ENCODE measurements at places on chromosomes 12 and 14. TPM values are rescaled to one million over a fixed set of nuclear protein-coding genes. Genes with fewer than 3 reads are reported as not detected.

DNA sequence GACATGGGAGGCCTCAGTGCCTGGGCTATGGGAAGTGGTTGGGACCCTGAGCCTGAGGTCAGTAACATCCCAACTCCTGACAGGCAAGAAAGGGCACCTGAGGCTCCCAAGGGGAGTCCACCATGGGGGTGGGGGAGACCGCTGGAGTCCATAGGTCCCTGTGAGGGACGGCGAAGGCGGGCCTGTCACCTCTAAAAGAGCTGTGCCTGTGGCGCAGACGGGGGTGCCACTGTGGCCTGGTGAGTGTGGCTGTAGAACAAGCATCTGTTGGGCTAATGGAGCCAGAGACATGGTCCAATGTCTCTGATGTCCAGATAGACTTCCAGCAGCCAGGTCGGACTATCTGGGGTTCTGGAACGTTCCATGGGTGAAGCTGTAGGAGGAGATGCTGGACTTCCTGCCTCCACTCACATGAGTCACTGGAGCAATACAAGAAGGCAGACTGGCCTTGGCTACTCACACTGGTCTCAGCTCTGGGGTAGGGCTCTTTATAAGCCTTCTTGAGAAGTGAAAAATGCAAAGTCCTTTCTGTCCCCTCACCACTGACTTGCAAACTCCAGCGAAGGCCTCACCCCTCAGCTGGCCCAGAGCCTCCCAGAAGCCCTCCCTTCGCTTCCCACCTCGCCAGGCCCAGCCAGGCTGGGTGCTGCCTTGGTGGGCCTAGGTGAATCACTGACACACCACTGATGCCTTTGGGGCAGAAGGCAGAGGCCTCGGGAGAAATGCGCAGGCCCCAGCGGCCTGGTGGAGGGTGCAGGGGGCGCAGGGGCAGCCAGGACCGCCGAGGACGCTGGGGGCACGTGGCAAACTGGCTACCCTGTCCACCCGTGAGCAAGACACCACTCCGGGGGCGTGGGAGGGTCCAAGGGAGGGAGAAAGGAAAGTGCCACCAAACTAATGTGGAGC, 1.1 kb upstream of the TRAF3 start:
- DNase-seq, result no peak

GRCh38 chr12:79351251-79351650, 339.5 kb downstream of the PAWR start:
- DNase-seq, result no peak

DNA sequence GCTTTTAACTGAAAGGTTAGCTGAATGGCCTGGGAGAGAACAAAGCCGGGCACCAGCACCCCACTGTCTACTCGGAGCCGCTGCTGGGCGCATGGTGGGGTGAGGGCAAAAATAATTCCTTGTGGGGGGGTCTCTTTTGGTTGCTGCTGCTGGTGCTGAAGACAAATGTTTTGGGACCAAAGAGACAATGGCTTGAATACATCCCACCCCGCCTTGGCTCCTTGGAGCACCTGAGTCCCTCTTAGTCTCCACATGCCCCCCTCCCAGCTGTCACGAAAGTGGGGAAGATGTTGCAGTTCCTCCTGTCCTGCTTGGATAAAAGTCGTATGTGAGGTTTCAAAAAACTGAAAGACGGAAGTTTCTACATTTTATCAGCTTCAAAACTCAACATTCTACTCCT, 85.0 kb downstream of the PIWIL1 start:
- DNase-seq, result no peak

DNA sequence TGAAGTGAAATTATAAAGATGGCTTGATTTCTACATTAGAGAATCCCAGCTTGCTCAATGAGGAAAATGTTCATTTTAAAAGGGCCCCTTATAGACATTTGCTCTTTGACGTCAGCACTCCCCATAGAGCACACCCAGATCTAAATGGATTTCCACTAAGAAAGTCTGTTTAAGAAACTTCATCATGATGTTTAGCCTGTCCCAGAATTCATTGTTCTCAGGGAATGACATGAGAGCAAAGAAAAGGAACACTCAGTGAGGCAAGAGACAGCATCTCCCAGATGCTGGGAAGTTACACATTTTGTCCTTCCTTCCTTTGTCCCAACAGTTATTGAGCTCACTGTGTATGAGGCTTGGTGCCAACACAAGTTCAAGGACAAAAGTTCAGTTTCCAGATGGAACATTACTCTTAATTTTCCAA, 4.9 kb downstream of the PHLDA1 start:
- no peak for DNase-seq

DNA sequence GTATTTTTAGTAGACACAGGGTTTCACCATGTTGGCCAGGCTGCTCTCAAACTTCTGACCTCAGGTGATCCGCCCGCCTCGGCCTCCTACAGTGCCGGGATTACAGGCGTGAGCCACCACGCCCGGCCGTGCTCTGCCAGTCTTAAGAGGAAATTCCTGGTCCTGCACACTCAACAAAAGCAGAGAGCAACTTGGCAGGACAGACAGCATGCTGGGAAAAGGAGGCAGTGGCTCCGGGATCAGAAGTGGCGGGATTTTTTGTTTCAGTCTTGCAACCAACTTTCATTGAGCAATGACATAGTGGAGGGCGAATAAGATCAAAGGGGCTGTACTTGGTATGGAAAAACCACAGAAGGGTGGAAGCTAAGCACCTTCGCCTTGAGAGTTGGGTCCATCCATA, 2.1 kb downstream of the CKAP4 start:
- no peak for DNase-seq

DNA sequence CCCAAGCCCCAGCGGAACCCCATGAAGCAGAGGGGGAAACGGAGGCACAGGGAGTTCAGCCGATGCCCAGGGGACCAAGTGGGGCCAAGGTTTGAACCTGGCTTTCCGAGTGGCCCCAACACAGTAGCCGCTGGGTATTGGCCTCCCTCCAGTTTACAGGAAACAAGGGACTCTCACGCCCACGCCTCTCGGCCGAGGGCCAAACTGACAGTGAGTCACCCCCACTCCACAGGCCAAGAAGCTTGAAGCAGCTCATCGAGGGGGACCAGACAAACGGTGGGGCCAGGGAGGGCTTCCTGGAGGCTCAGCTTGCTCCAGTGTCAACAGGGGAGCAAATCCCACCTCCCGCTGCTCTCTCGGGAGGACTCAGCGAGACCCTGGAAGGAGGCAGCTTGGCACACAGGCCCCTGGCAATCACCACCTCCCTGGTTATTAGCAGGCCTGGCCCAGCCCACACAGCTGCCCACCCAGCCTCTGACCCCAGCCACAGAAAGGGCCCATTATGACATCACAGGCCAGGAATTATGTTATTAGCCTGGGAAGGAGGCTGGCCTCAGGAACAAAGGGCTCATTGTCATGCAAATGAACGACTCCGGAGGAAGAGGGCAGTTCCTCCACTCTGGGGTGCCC, 54.6 kb downstream of the NCOR2 start:
- DNase-seq, result no peak

- no peak for DNase-seq
Observed at GRCh38 chr12:105288311-105288996, 42.0 kb upstream of the C12orf75 start.

The RPGRIP1 gene
- total RNA-seq, result not detected

DNA sequence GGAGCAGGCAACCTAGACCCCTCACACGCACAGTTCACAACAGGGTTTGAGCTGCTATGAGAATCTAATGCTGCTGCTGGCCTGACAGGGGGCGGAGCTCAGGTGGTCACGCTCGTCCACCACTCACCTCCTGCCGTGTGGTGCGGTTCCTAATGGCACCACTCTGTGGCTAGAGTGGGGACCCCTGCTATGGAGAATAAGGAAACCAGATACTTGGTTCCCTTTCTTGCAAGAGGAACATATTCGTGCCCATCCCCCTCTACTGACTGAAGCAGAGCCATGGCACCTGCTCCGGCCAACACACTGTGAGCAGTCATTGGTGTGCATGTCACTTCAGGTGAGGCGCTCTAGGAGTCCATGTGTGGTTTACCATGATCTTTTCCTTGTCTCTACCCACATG, 30.4 kb upstream of the RIMBP2 start:
- no peak for DNase-seq

DNA sequence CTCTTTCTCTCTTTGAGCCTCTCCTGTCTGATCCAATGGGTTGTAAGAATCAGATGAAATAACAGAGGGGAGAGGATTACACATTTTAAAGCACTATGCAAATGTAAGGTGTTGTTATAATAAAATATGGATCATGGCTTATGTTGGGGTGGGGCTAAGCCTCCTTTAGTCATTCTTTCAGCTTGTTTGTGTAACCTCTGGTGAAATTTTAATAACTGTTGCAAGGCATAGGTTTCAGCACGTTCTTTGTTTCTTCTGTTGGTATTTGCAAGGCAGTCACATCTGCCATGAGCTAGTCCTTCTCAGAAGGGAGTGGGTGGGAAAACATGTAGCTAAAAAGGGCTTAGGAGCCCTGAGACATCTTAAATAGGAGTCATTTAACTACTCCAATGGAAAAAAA, 74.8 kb upstream of the FRMD6 start:
- no peak for DNase-seq

DNA sequence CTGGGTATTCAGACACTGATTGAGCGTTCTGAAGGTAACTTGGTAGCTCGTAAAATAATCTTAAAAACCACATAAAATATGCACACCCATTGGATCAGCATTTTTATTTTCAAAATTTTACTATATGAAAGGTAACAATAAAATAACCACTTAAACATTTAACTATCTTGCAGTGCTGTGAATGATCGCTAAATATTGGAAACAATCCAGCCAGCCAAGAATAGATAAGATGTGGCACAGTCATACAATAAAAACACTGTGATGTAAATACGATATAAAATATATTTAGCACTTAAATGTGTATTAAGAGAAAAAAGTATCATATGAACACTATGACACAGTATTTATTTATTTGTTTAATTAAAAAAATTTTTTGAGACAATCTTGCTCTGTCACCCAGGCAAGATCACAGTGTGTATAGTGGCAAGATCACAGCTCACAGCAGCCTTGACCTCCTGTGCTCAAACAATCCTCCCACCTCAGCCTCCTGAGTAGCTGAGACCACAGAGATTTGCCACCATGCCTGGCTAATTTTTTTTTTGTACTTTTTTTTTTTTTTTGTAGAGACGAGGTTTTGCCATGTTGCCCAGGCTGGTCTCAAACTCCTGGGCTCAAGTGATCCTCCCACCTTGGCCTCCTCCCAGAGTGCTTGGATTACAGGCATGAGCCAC, 39.4 kb downstream of the SDR9C7 start:
- DNase-seq, result no peak

- DNase-seq, result no peak
Observed at GRCh38 chr12:114302117-114302516, 103.8 kb downstream of the TBX5 start.

GRCh38 chr12:83971781-83972180, 940.8 kb downstream of the SLC6A15 start:
- DNase-seq, result no peak

GRCh38 chr12:1592444-1593173, 1.8 kb downstream of the FBXL14 start:
- peak; percentile 65 for DNase-seq

GRCh38 chr14:54348001-54348611, 48.7 kb upstream of the CDKN3 start:
- no peak for DNase-seq

- no peak for DNase-seq
Observed at GRCh38 chr14:50452979-50453705, 56.5 kb upstream of the CDKL1 start.

GRCh38 chr14:98853063-98853729, 418.8 kb downstream of the BCL11B start:
- DNase-seq, result no peak

DNA sequence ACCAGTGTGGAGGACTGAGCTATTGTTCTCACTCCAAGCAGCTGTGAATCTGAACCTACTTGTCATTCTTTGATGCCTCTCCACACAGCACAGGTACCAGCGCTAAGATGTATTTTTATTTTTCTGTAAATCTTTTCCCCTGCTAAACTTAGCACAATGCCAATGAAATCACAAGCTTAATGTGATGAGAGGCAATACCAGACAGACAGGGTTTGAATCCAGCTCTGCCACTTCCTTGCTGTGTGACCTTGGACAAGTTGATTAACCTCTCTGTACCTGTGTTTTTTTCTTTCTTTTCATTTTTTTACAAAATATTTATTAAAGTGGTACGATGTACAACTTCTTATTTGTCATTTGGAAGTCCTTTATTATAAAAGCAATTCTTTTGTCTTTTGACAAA, 757.6 kb downstream of the MED13L start:
- no peak for DNase-seq

- DNase-seq, result no peak
Observed at GRCh38 chr12:110224379-110225304, 56.4 kb upstream of the ATP2A2 start.

- no peak for DNase-seq
Observed at GRCh38 chr14:53380052-53380866, 227.1 kb upstream of the DDHD1 start.

- no peak for DNase-seq
Observed at GRCh38 chr12:91785655-91786498, 359.8 kb downstream of the BTG1 start.

GRCh38 chr12:124411281-124411878, 116.5 kb downstream of the RFLNA start:
- no peak for DNase-seq

DNA sequence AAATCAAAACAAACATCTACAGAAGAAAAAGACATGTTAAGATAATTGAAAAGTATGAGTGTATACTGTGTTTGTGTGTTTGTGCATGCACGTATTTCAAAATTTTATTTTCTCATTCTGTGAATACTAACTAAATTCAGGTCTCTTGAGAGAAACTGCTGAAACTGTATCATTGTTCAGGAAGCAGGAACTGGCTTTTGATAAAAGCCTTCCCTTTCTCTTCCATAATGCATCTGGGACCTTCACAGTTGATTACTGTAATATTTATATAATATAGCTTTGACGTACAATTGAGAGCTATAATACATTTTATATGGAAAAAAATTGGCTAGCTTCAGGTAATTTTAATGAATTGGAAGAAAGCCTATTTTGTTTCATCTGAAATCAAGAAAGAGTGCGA, 993.5 kb downstream of the SLC6A15 start:
- DNase-seq, result no peak

DNA sequence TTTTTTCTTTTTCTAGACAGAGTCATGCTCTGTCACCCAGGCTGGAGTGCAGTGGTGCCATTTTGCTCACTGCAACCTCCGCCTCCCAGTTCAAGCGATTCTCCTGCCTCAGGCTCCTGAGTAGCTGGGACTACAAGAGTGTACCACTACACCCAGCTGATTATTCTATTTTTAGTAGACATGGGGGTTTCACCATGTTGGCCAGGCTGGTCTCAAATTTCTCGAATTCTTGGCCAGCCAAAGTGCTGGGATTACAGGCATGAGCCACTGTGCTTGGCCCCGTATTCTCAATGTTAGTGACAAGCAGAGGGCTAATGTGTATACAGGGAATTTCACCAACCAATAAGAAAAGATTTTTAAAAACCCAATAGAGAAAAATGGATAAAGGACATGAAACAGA, 8.4 kb downstream of the PLBD2 start:
- DNase-seq, result no peak

The ZNF839 gene
- 25.4 TPM for total RNA-seq

The SH2B3 gene
- total RNA-seq, result 42.3 TPM

The ANP32D gene
- total RNA-seq, result not detected

GRCh38 chr12:85006206-85006605, 29.9 kb downstream of the TSPAN19 start:
- DNase-seq, result no peak

The KRT7 gene
- not detected for total RNA-seq

The GPD1 gene
- total RNA-seq, result 0.41 TPM

The MYF5 gene
- not detected for total RNA-seq

The HOXC4 gene
- total RNA-seq, result not detected
